ENCODE measurements at places on chromosomes 2 and 18.

- DNase-seq: peak; percentile 83
Observed at GRCh38 chr2:12412898-12413305, 303.8 kb upstream of the TRIB2 start.

GRCh38 chr2:6264198-6264597 lies 572.0 kb downstream of the SOX11 start:
- no peak for DNase-seq

GRCh38 chr2:239244625-239245024 lies 156.2 kb downstream of the HDAC4 start:
- no peak for DNase-seq

- DNase-seq: no peak
Observed at GRCh38 chr18:56390626-56391025, 247.8 kb downstream of the TXNL1 start.

GRCh38 chr2:117856415-117857210 lies 42.1 kb downstream of the DDX18 start:
- DNase-seq: peak; percentile 99

- no peak for DNase-seq
Observed at GRCh38 chr18:63974991-63975390, 5.1 kb downstream of the SERPINB8 start.

DNA sequence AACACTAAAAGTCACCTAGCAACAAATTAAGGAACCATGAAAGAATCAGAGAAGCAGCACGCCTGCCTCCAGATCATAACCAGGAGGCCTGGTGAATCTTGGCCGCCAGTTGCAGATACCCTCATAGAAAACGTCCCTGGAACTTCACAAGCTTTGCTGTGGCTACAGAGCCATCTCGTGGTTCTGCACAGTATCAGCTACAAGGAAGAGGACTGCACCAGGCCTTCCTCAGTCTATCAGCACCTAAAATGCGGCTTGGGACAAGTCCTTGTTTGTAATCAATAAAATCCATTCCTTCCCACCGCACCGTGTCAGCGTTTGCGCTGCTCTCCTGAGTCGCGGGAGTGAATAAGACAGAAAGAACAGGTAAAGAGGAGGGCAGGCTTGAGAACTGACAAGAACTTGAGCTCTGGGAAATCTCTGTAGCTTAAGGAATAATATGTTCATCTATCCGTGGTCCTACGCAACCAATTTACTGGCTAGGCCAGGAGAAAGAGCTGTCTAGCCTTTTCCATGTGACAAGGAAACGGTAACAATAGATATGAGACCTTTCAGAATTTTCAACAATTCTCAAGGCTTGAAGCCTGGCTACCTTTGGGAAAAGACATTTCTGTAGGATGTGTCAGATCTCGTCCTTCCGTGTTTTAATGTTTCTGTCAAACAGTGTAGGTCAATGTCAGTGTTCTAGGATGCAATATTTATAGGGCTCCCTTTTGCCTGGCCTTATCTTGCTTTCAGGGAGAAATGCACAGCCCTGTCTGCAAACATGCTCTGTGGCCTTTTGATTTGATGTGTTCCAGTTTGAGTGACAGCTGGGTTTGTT lies 128.5 kb upstream of the RAB12 start:
- DNase-seq: peak; percentile 26

- no peak for DNase-seq
Observed at GRCh38 chr18:34283506-34283905, 58.8 kb upstream of the NOL4 start.

DNA sequence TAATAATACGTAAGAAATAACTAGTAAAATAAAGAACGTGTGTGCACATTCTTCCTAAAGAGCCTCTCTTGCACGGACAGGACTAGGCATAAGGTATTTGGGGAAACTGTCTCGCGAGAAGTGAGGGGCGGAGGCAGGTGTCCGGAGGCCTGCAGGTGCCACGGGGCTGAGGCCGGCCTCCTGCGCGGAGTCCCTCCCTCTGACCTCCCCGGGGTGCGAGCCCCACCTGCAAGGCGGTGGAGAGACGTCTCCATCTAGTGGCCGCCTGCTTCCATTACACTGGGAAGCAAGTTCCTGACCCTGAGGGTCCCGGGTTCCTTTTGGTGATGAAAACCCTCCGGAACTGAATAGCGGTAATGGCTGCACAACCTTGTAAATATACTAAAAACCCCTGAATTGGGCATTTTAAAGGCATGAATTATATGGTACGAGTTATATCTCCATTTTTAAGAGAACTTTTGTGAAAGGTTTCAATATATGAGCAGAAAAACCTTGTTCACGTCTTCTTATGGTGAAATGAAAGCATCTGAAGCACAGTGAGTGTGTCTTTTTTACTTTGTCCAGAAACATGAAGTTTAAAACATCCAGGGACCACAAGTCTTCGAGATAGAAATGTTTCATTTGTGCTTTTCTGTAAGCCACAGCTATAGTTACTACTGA lies 35.5 kb upstream of the CTDP1 start:
- DNase-seq: no peak

DNA sequence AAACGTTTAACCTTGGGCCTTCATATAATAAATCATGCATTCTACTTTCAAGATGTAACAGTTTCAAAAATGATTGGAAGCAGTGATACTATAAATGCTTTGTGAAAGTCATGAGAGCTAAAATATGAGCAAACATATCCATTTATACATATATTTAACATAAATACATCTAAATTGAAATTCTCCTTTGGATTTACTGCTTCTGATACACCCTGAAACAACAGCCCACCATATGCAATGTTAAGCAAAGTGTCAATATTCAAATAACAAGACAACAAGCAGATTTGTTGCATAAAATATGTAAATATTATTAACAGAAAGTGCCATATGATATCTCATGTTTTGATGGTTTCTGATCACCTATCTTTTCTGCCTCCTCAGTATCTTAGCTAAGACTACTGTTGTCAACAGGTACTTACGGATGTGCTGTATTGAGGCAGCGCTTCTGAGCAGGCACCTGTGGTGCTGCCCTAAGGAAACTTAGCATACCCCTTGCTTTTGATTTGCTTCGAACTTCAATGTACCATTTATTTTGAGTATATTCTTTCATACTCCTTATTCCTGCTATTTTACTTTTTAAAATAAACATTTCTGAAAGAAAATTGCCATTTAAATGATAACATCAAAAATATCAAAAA lies 6.1 kb downstream of the FIGN start:
- no peak for DNase-seq

- no peak for DNase-seq
Observed at GRCh38 chr18:51151568-51152511, 45.6 kb downstream of the MEX3C start.

DNA sequence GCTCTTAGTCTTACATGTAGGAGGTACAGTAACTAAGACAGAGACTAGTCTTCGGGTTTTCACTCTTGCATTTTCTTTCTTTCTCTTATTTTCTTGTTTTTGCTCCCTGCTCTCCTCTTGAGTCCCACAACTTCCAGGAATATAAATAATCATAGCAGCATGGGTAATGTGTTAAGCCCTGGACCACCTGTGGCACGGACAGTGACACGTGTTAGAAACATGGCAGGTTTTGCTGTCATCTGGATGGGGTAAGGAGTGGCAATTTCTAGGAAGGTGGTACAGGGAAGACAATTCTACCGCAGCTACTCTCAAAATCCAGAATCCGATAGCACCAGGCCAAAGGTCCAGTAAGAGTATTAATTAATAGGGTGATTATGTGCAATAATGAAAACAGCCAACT lies 237.5 kb upstream of the FAM98A start:
- DNase-seq: no peak

DNA sequence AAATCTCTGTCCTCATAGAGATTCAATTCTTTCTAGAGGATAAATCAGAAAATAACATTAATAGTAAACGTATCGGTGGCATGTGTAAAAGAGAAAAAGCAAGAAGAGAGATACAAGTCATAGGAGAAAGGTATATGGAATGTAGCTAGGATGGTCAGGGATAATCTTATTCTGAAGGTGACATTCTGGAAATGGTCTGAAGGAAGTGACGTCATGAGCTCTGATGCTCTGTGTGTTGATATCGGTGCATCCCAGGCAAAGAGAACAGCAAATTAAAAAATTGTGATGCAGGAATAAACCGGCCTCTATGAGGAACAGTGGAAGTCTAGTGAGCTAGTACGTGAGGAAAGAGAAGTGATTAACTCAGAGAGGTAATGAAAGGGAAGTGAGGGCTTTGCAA lies 1215.8 kb downstream of the CNTNAP5 start:
- no peak for DNase-seq

GRCh38 chr2:2931318-2932075 lies 446.1 kb downstream of the EIPR1 start:
- DNase-seq: no peak

GRCh38 chr2:113058411-113058994 lies 495 bp upstream of the IL36RN start:
- no peak for DNase-seq

DNA sequence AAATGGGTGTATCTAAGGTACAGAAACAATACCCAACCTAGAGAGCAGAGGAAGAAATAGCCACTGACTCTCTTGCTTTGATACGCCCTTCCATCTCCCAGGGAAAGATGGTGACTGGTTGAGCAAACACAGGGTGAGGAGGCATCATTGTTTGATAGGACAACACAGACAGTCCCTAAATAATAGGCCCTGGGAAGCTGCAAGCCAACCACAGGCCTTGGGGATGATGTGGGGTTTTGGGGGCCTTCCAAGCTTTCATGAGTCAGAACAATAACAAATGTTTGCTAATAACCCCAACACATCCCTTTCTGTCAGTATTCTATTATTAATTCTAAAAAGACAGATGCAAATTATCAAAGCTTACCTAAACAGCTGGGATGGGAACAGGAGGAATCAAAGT lies 9.8 kb downstream of the LGALSL start:
- no peak for DNase-seq

DNA sequence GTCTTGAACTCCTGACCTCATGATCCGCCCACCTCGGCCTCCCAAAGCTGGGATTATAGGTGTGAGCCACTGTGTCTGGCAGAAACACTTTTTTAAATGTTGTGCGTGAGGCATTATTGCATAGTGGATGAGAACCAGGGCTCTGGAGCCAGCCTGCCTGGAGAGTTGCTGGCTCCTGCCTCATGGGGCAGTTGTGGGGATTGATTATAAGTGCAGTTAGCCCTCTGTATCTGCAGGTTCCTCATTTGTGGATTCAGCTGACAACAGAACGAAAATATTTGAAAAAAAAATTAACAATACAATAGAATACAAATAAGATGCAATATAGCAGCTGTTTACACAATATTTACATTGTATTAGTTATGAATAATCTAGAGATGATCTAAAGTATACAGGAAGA lies 129.4 kb upstream of the EML6 start:
- no peak for DNase-seq

GRCh38 chr18:37265382-37265781 lies 300.2 kb downstream of the CELF4 start:
- no peak for DNase-seq

- no peak for DNase-seq
Observed at GRCh38 chr2:239826786-239827522, 198.2 kb downstream of the NDUFA10 start.

DNA sequence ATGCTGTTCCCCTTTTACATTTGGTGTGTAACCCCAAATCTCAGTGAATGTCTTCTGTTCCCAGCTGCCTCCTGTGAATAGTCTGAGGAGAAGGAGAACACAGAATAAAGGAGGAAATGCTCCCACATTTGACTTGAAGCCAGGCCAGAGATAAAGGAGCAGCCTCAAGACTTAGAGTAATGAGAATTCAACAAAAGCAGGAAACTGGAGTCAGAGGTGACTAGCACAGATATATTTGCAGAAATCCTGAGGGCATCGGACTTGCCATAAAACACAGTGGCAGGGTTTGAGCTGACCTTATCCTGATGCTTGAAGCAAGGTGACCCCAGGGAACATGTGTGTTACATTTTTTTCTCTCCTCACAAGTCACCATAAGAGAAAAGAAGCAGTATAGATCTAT lies 291.4 kb upstream of the RND3 start:
- no peak for DNase-seq

- DNase-seq: no peak
Observed at GRCh38 chr18:62499263-62499650, 23.6 kb upstream of the ZCCHC2 start.

DNA sequence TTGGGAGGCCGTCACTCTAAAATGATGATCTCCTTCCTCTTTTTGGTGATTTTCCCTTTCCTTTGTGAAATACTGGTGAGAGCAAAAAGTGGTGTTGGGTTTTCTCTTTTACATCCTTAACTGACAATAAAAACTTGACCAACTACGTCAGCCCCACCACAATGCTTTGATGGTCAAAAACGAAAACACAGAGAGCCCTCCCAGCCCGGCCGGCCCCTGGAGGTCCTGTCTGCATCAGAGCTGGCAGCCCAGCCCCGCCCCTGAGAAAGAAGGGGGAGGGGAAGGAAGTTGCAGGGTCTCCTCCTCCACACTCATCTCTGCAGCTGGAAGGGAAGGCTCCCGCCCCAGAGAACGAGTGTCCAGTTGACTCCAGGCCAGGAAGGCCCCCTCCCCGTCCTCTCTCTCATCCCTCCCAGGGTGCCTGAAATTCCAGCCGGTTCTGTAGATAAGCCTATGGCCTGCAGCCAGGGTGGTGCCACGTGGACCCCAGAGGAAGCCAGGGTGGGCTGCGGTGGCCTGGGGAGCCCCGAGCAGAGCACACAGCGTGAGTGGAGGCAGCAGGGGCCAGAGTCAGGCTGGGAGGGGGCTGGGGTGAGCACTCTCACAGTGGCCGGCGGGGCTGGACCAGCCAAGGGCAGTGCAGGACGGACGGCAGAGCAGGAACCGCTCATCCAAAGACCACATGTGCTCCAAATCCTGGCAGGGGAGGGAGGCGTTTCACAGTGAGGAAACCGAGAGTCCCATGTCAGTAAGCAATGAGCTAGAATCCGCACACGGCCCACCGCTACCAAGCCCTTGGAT lies 19.8 kb downstream of the BIN1 start:
- DNase-seq: no peak

DNA sequence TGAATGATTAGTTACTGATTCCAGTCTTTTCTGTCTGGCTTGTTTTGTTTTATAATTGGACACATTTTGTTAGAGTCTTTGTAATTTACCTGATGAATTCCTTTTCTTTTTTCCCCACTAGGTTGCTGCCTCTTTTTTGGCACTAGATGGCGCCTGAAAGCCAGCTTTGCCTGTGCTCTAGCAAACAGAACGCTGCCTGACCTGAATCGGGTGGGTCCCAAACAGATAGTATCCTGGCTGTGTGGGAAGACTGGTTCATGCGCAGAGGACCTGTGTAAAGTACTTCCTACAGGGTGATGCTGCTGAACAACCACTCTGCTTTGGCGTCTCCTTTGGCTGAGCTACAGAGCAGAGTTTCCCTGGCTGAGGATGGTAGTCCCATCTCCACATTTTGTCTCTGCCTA lies 288.2 kb downstream of the IKZF2 start:
- no peak for DNase-seq

Measured in HS-27A (cell line).